ENCODE measurements at places on chromosomes 12 and 14. TPM values are rescaled to one million over a fixed set of nuclear protein-coding genes. Genes with fewer than 3 reads are reported as not detected.

Gene CPM
- polyA plus RNA-seq: 4.1 TPM

Gene KRT78
- 1,998 TPM for polyA plus RNA-seq

Gene KRT3
- polyA plus RNA-seq: 2.4 TPM

Gene PEBP1
- 202 TPM for polyA plus RNA-seq

Gene PDE3A
- polyA plus RNA-seq: 0.53 TPM

All from esophagus (tissue), 2 donors.